ENCODE measurements at places on chromosomes 7 and 10. TPM values are rescaled to one million over a fixed set of nuclear protein-coding genes. Genes with fewer than 3 reads are reported as not detected.

Gene TTYH3
- total RNA-seq, result 7.6 TPM

Gene NRCAM
- total RNA-seq, result 1.1 TPM

Gene ODAD2
- total RNA-seq, result not detected

Gene PAPOLB
- 0.11 TPM for total RNA-seq

Gene IL2RA
- total RNA-seq, result 1.8 TPM

Gene SRRM3
- total RNA-seq, result 1.5 TPM

Gene OR6V1
- not detected for total RNA-seq

Gene C10orf105
- not detected for total RNA-seq

Gene FGFR2
- 0.50 TPM for total RNA-seq

Gene SHTN1
- 3.2 TPM for total RNA-seq

Gene NOS3
- total RNA-seq, result 6.0 TPM

Gene ASB4
- 11.9 TPM for total RNA-seq

Gene CACNB2
- 0.27 TPM for total RNA-seq

Gene SYPL1
- total RNA-seq, result 81.4 TPM

Gene TMEM139
- not detected for total RNA-seq

Gene EMX2
- total RNA-seq, result 1.4 TPM

Gene ANK3
- total RNA-seq, result 44.8 TPM

Gene TAS2R3
- 0.20 TPM for total RNA-seq

Gene MSMB
- not detected for total RNA-seq

Gene C7orf33
- total RNA-seq, result not detected

Gene CRPPA
- 3.4 TPM for total RNA-seq

Gene WNT2
- total RNA-seq, result not detected

Gene TUBB8
- not detected for total RNA-seq

Gene C10orf53
- total RNA-seq, result not detected

Gene NDUFB8
- total RNA-seq, result 208 TPM

Gene TFR2
- not detected for total RNA-seq

Gene SDK1
- 1.6 TPM for total RNA-seq

Gene OR2A12
- not detected for total RNA-seq

Gene ST8SIA6
- 2.1 TPM for total RNA-seq

Gene C7orf57
- not detected for total RNA-seq

Gene LDB1
- total RNA-seq, result 24.7 TPM

Gene STEAP1
- total RNA-seq, result 4.8 TPM

Gene ZNRF2
- 21.5 TPM for total RNA-seq

Gene ATG9B
- not detected for total RNA-seq

Gene DNAJC1
- total RNA-seq, result 10.5 TPM

Gene GLCCI1
- 8.0 TPM for total RNA-seq

Gene NRG3
- total RNA-seq, result not detected

Gene MACC1
- not detected for total RNA-seq

Gene MOGAT3
- total RNA-seq, result not detected

Gene TMEM236
- total RNA-seq, result 0.60 TPM

Gene MMD2
- not detected for total RNA-seq

Gene LRRTM3
- not detected for total RNA-seq

Gene LRRC4
- 2.7 TPM for total RNA-seq

Gene IFIT5
- 2.8 TPM for total RNA-seq

Gene PKD2L1
- total RNA-seq, result not detected

Gene POM121C
- total RNA-seq, result 26.4 TPM

Gene PCGF6
- 8.5 TPM for total RNA-seq

Gene PNLIPRP1
- total RNA-seq, result not detected

Gene TSPAN13
- 8.9 TPM for total RNA-seq

Gene AKR1E2
- total RNA-seq, result 3.2 TPM

Gene WNT8B
- total RNA-seq, result not detected

Gene NACAD
- 1.1 TPM for total RNA-seq
